ENCODE measurements at places on chromosomes 6 and 20. TPM values are rescaled to one million over a fixed set of nuclear protein-coding genes. Genes with fewer than 3 reads are reported as not detected.

GRCh38 chr20:52379723-52380336, 188.3 kb upstream of the ZFP64 start:
- peak; percentile 17 for DNase-seq

Gene COL10A1
- 4.3 TPM for total RNA-seq

Gene IRAK1BP1
- 4.2 TPM for total RNA-seq

Gene KCNQ5
- total RNA-seq: 0.97 TPM

GRCh38 chr20:35828434-35828833, 56.6 kb downstream of the PHF20 start:
- peak; percentile 26 for DNase-seq

DNA sequence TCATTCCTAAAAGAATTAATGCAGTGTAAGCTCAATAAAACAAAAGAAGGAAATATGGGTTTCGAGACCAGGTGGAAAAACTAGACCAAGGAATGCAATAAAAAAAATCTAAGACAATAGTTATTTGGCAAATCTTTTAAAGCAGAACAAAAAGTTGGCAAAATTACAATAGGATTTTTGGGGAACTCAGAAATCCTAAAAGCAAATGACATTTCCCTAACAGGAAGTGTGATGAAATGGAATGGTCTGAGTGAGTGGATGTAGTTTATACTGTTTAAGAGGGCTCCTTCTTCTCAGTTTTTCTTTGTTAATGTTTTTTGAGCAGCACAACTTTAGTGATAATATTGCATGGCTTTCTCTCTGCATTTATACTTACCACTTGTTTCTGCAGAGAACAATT, 190.0 kb downstream of the PLCB4 start:
- no peak for DNase-seq

DNA sequence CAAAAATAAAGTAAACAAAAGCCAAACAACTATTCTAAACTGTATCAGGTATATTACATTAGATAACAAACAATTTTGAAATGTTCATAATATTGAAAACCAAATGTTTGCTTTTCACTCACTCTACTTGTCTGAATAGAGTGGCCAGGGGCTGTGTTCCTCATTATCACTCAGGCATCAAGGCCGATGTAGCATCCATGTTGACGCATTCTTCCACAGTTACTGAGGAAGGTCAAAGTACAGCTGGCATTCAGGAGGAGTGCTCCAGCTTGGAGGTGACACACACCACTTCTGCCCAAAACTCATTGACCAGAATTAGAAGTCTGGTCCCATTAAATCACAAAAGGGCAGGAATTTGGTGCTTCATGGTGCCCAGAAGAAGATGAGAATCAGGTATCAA, 137.6 kb upstream of the MANEA start:
- no peak for DNase-seq

DNA sequence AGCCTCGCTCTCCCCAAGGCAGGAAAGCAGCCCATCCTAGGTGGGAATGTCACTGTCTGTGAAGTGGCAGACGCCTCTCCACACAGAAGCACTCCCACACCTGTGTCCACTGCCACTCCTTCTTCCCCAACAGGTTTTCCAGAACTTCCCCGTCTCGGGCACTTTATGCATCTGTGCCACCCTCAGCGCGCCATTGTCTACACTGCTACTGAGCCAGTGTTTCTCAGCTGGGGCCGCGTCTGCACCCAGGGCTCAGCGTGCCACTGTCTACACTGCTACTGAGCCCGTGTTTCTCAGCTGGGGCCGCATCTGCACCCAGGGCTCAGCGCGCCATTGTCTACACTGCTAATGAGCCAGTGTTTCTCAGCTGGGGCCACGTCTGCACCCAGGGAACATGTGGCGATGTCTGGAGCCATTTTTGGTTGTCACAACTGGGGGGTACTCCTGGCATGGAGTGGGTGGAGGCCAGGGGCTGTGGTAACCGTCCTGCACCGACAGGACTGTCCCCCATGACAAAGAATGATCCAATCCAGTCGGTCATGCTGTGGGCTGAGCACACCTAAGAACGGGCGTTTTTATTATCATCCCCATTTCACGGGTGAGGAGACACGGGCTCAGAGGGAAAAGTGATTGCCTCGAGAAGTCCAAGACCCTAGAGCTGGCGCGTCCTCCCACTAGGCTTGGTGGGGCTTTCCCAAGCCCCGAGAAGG, 41.7 kb upstream of the ZBP1 start:
- DNase-seq: no peak

DNA sequence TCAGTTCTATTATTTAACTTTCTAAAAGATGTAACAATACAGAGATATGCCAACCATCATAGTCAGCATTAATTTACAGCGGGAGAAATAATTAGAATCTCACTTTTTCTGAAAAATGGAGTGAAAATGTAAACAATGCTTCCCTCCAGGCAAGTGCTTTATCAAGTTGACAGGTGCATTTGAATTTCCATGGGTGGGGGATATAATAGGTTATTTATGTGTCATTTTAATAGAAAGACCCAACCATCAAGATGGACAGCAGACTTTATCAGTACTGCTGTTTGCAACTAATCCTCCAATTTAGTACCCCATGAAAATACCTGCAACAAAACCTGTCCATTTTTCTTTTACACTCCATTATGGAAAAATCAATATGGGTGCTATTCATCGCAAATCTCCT, 780.1 kb downstream of the TFAP2A start:
- DNase-seq: no peak

- DNase-seq: no peak
Measured at GRCh38 chr6:149600508-149600907, 34.3 kb downstream of the GINM1 start.

GRCh38 chr6:80728830-80729229, 622.4 kb downstream of the BCKDHB start:
- no peak for DNase-seq

GRCh38 chr6:126531840-126532239, 191.9 kb downstream of the CENPW start:
- no peak for DNase-seq

Gene MCHR2
- not detected for total RNA-seq

GRCh38 chr6:13710552-13711323, 897 bp downstream of the RANBP9 start:
- DNase-seq: no peak

Gene NFS1
- total RNA-seq: 40.6 TPM

Gene C6orf58
- total RNA-seq: not detected

Gene TGM3
- total RNA-seq: not detected

- DNase-seq: peak; percentile 67
Measured at GRCh38 chr6:156617376-156617775, 159.8 kb upstream of the ARID1B start.

- no peak for DNase-seq
Measured at GRCh38 chr6:108763931-108764579, 84.2 kb upstream of the ARMC2 start.

DNA sequence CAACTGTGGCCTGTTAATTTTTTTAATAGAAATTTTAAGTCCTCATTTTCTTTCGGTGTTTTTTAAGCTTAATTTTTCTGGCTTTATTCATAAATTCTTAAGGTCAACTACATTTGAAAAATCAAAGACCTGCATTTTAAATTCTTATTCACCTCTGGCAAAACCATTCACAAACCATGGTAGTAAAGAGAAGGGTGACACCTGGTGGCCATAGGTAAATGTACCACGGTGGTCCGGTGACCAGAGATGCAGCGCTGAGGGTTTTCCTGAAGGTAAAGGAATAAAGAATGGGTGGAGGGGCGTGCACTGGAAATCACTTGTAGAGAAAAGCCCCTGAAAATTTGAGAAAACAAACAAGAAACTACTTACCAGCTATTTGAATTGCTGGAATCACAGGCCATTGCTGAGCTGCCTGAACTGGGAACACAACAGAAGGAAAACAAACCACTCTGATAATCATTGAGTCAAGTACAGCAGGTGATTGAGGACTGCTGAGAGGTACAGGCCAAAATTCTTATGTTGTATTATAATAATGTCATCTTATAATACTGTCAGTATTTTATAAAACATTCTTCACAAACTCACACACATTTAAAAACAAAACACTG, 10.1 kb downstream of the HFE start:
- DNase-seq: peak; percentile 71

Gene FAM8A1
- total RNA-seq: 22.0 TPM

- DNase-seq: peak; percentile 40
Measured at GRCh38 chr6:157273756-157274470, 49.4 kb downstream of the TMEM242 start.

Gene NHSL1
- 4.7 TPM for total RNA-seq

DNA sequence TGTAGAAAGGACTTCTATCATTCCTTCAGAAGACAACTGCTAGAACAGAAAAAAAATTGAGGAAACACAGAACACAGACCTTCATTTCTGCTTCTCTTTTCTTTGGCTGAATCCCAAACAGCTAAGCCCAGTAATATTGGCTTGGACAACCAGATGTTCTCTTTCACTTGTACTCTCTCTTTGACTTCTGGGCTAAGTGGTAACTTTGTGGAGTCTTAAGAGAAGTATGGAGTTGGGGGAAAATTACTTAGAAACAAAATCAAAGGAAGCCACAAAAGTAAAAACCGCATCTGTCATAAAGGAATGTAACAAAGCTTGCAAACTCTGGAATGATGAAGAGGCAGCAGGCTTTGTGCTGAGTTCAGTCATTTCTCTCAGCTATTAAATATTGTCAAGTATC, 587.5 kb downstream of the CBLN4 start:
- DNase-seq: peak; percentile 1

GRCh38 chr6:31129130-31129529, 8.9 kb upstream of the CDSN start:
- no peak for DNase-seq

Gene ACSS1
- 3.5 TPM for total RNA-seq

- no peak for DNase-seq
Measured at GRCh38 chr20:5397393-5397792, 80.6 kb upstream of the PROKR2 start.

Gene SLC25A27
- 2.6 TPM for total RNA-seq

- DNase-seq: no peak
Measured at GRCh38 chr6:163915131-163915530, 500.6 kb downstream of the QKI start.

GRCh38 chr20:61847986-61848385, 217.7 kb downstream of the TAF4 start:
- no peak for DNase-seq

Gene PRKN
- 4.2 TPM for total RNA-seq

Gene SLC17A1
- not detected for total RNA-seq

GRCh38 chr6:139433631-139434419, 59.4 kb upstream of the CITED2 start:
- DNase-seq: no peak

- DNase-seq: no peak
Measured at GRCh38 chr6:31708224-31708623, 1.6 kb downstream of the LY6G6F start.

- no peak for DNase-seq
Measured at GRCh38 chr20:59105581-59105980, 58.0 kb upstream of the ZNF831 start.

- DNase-seq: no peak
Measured at GRCh38 chr6:118578617-118579016, 30.5 kb downstream of the PLN start.

DNA sequence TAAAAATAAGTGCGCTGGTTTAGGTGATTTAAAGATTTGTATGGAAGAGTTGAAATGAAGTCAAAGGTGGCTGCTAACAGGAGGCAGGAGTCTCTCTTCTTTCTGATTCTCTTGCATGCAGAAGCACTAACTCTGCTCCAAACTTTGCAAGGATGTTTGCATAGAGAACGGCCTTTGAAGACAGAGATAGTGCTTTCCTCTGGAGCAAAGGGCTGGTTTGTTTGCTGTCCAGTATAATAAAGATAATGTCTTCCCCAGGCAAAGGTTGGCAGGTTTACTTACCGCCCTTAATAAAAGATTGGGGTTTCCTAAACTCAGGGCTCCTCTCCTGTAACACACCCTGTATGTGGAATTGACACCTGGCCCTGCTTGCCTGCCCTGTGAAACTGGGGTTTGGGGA, 210.6 kb upstream of the RREB1 start:
- no peak for DNase-seq

Gene ME1
- total RNA-seq: 39.7 TPM

GRCh38 chr6:22622351-22622750, 53.0 kb downstream of the HDGFL1 start:
- DNase-seq: no peak

- peak; percentile 65 for DNase-seq
Measured at GRCh38 chr6:13194852-13195251, 133.5 kb downstream of the TBC1D7 start.

GRCh38 chr6:28141500-28142329, at the start of gene ZKSCAN8:
Gene ZKSCAN8 (plus strand): TSS chr6:28141883. CDS start chr6:28148408, 6,525 bp downstream.
- peak; percentile 87 for DNase-seq

DNA sequence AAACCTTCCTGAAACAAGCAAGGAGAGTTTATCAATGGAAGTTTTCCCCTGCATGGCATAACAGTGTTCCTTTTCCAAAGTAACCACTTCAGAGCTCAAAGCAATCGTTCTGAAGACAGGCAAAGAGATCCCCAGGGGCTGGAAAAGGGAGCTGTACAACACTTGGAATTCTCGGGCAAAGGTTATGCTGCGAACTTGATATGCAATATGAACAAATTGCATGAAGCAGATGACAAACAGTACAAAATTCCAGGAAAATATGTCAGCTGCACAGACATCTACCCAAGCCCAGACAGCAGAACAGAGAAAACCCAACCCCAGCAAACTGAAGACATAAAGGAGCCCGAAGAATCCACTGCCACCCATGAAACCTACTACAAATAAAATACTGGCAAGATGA, 18.4 kb downstream of the POPDC3 start:
- DNase-seq: no peak

- DNase-seq: no peak
Measured at GRCh38 chr6:75393806-75394205, 99.8 kb downstream of the FILIP1 start.

GRCh38 chr20:2139250-2139649, 37.6 kb downstream of the STK35 start:
- DNase-seq: no peak

Gene ZBTB12
- 3.0 TPM for total RNA-seq
